ENCODE measurements at places on chromosomes 2 and 18. TPM values are rescaled to one million over a fixed set of nuclear protein-coding genes. Genes with fewer than 3 reads are reported as not detected.

Gene NPPC
- not detected for total RNA-seq

Gene CYP27A1
- total RNA-seq, result 10.6 TPM

Gene KYNU
- total RNA-seq, result not detected

Gene ST8SIA5
- total RNA-seq, result not detected

Gene STPG4
- 0.24 TPM for total RNA-seq

Gene GPAT2
- total RNA-seq, result 4.0 TPM

- no peak overlapping the region for H3K4me3 ChIP-seq
- H3K4me1 ChIP-seq, result no peaks in the 10 kb centered on the region
- DNase-seq, result no peak
- H3K36me3 ChIP-seq, result no peaks in the 10 kb centered on the region
Observed at GRCh38 chr2:146994246-146994645, 850.6 kb upstream of the ACVR2A start.

DNA sequence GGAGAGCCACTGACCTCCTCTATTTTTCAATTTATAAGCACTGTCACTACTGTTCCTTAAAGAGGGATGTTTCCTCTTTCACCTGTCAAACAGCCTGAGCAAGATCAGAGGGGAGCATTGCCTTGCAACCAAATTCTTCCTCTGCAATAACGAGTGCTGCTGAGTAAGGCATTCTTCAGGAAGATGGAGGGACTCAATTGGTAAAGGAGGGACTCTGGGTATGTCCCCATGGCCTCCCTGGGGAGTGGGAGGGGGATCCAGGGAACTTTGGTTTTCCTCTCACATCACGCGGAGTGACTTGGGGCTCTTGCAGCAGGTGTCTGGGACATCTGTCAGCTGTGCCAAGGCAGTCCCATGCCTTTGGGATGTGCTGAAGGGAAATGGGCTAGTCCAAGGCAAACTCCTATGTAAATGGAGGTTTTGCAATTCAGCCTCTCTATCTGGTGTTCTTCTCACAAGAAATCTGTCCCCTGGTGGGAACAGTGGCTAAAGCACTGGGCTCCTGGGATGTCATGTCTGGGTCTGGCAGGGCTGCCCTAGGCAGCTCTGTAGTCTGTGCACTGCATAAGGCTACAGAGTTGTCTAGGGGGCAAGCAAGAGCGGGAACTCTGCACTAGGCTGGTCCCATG lies 14.4 kb upstream of the HES6 start:
- H3K36me3 ChIP-seq, result peaks cover 3% of the 10 kb centered on the region
- no peaks in the 10 kb centered on the region for H3K27me3 ChIP-seq
- DNase-seq, result no peak
- H3K4me1 ChIP-seq, result no peaks in the 10 kb centered on the region
- no peak overlapping the region for H3K4me3 ChIP-seq

DNA sequence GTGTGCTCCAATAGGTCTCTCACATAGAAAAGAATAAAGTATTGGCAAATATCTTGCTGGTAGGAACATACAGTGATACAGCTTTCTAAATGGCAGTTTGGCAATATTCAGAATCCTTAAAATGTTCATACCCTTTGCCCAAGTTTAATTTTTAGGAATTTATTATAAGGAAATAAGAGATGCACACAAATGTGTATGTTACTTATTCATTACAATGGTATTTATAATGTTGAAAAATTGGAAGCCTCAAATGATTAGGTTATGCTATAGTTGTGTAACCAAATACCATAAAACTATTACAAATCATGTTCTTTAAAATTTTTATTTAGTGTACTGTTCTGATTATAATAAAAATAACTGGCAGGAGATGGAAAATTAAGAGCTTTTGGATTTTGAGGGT lies 196.8 kb downstream of the MCFD2 start:
- no peaks in the 10 kb centered on the region for H3K36me3 ChIP-seq
- no peak for DNase-seq
- no peak overlapping the region for H3K4me3 ChIP-seq
- H3K27me3 ChIP-seq, result no peaks in the 10 kb centered on the region

GRCh38 chr2:105780606-105781005 lies 35.9 kb downstream of the NCK2 start:
- no peak for DNase-seq
- peak overlapping the region; percentile 54 for H3K27ac ChIP-seq
- no peaks in the 10 kb centered on the region for H3K27me3 ChIP-seq
- H3K4me1 ChIP-seq, result peaks cover 96% of the 10 kb centered on the region

DNA sequence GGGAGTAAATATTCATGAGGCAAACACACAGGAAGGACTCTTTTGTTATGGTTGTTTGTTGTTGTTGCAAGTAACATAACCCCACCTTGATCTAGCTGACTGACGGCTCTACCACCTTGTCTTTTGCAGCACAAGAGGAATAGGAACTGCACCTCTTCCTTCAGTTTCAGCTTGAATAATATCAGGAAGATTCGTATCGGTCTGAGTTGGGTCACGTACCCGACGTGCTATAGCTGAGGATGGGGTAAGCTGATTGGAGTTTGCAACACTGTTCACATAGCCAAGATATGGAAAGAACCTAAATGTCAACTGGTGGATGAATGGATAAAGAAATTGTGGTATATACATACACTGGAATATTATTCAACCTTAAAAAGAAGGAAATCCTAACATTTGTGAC lies 14.5 kb upstream of the IL1RN start:
- no peak overlapping the region for H3K4me3 ChIP-seq
- H3K27ac ChIP-seq, result no peak overlapping the region
- peaks cover 19% of the 10 kb centered on the region for H3K4me1 ChIP-seq
- H3K36me3 ChIP-seq, result no peaks in the 10 kb centered on the region
- no peaks in the 10 kb centered on the region for H3K27me3 ChIP-seq

- DNase-seq, result no peak
- no peaks in the 10 kb centered on the region for H3K4me1 ChIP-seq
- no peaks in the 10 kb centered on the region for H3K36me3 ChIP-seq
- no peaks in the 10 kb centered on the region for H3K27me3 ChIP-seq
- H3K4me3 ChIP-seq, result no peak overlapping the region
Observed at GRCh38 chr2:16328521-16329190, 337.0 kb downstream of the CYRIA start.

GRCh38 chr2:182911813-182912517 lies 45.5 kb upstream of the FRZB start:
- H3K4me1 ChIP-seq, result no peaks in the 10 kb centered on the region
- H3K36me3 ChIP-seq, result no peaks in the 10 kb centered on the region
- no peak for DNase-seq

DNA sequence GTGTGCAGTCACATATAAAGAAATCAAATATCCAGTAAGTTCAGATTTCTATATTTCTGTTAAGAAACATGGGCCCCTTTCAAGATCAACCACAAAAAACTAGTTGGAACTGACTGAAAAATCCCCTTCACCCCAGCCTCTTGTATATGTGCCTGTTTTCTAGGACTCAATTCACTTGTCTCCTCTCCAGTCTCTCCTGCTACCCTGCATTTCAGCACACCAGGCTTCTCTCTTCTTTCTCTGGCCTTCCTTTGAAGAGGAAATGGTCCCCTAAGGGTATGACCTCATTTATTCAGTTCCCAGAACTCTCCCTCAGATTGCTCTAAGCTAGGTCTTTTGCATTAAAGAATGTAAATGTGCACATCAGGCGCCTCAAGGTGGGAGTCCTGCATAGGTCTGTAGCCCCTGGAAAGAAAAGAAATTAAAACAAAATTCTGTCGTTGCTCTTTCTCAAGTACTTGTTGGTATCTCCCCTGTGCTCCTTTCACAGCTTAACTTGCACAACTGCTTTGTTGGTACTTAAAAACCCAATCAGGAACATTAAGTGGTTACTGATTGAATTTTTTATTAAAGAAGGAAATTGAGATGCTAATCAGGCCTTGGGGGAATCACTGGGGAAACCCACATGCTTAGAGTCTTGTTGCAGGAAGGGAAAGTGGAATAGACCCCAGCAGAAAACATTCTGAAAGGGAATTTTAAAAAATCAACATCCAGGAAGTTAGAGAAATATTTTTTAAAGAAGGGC lies 278.4 kb downstream of the AGPS start:
- no peak overlapping the region for H3K27ac ChIP-seq
- no peak overlapping the region for H3K4me3 ChIP-seq
- DNase-seq, result no peak
- no peaks in the 10 kb centered on the region for H3K4me1 ChIP-seq
- no peaks in the 10 kb centered on the region for H3K27me3 ChIP-seq

DNA sequence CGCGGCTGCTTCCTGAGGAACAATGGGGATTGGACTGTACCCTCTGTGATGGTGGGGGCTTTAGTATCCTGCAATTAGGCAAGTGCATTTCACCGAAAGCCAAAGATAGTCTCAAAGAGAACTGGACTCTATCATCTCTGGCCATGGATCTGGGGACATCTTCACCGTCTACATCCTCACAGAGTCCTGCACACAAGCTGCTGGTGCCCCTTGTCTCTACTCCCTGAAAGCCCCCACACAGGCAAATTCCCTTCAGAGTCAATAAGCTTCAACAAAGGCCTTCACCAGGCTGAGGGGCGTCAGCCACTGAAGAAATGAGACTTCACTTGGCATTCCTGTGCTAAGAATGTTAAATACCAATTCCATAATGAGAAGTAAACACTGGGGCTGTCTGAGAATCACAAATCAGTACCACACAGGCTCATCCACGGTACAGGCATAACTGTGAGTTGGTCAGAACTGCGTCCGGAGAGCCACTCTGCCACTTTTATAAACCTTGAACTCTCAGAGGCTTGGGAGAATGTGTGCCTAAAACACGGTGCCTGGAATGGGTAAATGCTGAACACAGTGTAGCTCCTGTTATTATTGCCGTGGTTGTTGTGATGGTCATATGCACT lies 432.7 kb downstream of the ZNF521 start:
- no peaks in the 10 kb centered on the region for H3K4me1 ChIP-seq
- no peak overlapping the region for H3K27ac ChIP-seq
- no peaks in the 10 kb centered on the region for H3K36me3 ChIP-seq

- DNase-seq, result no peak
- no peaks in the 10 kb centered on the region for H3K36me3 ChIP-seq
- H3K27ac ChIP-seq, result no peak overlapping the region
- no peak overlapping the region for H3K4me3 ChIP-seq
- H3K27me3 ChIP-seq, result no peaks in the 10 kb centered on the region
Observed at GRCh38 chr2:67075530-67076238, 321.4 kb upstream of the ETAA1 start.

DNA sequence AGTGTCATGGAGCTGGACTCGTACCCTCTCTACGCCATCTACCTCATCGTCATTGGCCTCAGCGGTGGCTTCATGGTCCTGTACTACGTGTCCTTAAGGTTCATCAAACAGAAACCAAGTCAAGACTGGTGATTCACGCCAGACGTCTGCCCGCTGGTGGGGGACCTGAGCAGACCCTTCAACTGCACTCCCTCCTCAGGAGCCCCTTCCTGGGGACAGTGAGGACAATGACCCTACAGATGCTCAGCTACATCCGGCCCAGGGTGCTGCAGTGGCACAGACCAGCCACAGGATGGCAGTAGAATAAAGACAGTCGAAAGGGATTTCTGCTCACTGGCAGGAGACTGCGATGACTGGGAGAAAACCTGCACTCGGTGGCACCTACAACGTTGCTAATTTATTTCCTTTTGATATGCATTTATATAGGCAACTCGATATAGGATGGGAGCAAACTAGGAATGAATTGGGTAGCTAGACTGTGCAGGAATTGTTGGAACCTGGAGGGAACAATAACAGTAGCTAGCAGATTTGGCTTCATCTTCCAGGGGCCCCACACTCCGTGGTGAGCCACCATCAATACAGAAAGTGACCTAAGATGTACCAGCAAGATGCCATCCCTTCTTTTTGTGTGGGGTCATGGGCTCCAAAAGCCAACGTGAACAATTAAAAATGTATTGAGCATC lies 39.2 kb downstream of the ABCG8 start:
- no peak overlapping the region for H3K27ac ChIP-seq
- H3K4me1 ChIP-seq, result no peaks in the 10 kb centered on the region
- no peaks in the 10 kb centered on the region for H3K36me3 ChIP-seq
- peak; percentile 68 for DNase-seq
- H3K4me3 ChIP-seq, result no peak overlapping the region
- H3K27me3 ChIP-seq, result no peaks in the 10 kb centered on the region

- peaks cover 7% of the 10 kb centered on the region for H3K4me1 ChIP-seq
- H3K36me3 ChIP-seq, result no peaks in the 10 kb centered on the region
- DNase-seq, result no peak
- no peak overlapping the region for H3K27ac ChIP-seq
- no peaks in the 10 kb centered on the region for H3K27me3 ChIP-seq
Observed at GRCh38 chr2:16628314-16628713, 37.3 kb downstream of the CYRIA start.

DNA sequence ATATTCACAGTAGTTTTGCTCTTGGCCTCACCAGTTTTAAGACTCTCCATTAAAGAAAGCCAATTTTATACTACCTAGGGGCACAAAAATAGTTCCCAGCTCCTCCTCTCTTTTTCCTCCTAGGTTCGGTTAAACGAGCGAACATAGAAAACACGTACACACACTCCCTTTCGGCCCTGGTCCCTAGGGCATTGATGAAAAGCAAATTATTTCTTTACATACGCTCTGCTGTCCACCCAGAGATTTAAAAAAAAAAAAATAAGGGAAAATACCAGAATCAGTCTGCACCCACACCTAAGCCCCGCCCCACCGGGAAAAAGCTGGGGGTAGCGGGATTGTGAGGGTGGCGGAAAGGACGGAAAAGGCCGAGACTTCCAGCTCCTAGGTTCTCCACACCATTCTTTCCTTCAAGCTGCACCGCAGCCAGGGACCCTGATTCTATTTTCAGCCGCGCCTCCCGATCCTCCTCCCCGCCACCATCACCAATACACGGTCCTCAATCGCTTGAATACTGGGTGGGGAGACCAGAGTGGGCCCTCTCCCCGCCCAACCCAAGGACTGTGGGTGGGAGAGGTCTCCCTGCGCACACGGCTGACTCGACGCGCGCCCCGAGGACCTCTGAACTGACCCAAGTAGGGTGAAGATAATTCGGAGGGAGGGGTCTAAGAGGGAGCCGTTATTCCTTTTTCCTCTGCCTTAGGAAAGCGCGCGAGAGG lies 769 bp downstream of the ATF2 start:
- peak overlapping the region; percentile 91 for H3K4me3 ChIP-seq
- no peaks in the 10 kb centered on the region for H3K27me3 ChIP-seq
- peaks cover 6% of the 10 kb centered on the region for H3K36me3 ChIP-seq
- H3K4me1 ChIP-seq, result peaks cover 20% of the 10 kb centered on the region
- H3K27ac ChIP-seq, result peak overlapping the region; percentile 91
- DNase-seq, result peak; percentile 39

- no peaks in the 10 kb centered on the region for H3K27me3 ChIP-seq
- no peaks in the 10 kb centered on the region for H3K4me1 ChIP-seq
- H3K27ac ChIP-seq, result no peak overlapping the region
- no peak for DNase-seq
- no peaks in the 10 kb centered on the region for H3K36me3 ChIP-seq
- no peak overlapping the region for H3K4me3 ChIP-seq
Observed at GRCh38 chr2:2588777-2589176, 257.7 kb upstream of the MYT1L start.

DNA sequence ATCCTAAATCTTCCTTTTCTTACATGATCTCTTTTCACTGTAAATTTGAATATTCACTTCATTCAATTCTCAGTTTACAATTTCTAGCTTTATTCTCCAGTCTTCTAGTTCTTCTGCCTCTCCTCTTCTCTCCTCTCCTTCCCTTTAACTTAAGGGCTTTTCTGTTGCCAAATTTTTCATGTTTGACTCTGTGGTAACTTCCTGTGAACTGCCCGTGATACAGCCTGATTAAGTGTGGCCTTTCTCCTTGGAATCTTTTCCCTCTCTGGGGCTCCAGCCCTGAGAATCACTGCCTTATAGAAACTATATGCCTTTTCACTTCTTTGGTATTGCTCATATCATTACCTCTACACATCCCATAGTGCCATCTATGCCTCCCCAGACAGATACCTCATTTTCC lies 1923.8 kb upstream of the CELF4 start:
- no peak overlapping the region for H3K27ac ChIP-seq
- H3K27me3 ChIP-seq, result no peaks in the 10 kb centered on the region
- no peak for DNase-seq
- H3K4me1 ChIP-seq, result no peaks in the 10 kb centered on the region
- no peak overlapping the region for H3K4me3 ChIP-seq

Data from naive thymus-derived CD4-positive, alpha-beta T cell (primary cell).